Fibroblast of skin of abdomen (primary cell): ENCODE measurements at places on chromosomes 2 and 18.

DNA sequence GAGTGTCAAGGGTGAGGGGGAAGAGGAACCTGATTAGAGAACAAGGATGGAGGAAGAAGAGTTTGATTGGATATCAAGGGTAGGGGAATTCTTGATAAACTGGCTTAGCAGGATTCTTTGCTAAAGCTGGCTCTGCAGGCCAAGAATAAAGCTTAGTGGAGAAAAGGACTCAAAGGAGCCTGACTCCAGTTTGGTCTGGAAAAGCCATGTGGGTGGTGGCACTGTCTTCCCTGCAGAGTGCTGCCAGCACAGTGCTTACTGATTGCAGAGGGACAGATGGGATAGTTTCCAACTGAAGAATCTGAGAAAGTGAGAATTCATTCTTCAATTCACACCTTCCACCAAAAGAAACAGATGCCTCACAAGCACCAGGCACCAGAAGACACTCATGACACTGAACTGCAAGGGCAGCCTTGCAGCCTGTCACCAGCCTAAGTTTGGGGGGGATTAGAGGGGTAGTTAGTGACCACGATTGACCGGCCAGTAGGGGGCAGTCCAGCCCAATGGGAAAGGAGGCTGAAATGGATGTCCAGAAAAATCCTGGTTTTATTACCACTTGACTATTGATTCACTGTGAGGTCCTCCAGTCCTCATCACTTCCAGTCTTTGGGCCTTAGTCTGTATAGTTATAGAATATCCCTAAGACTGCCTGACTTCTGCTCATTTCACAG is 334.5 kb downstream of the SMAD2 start:
- DNase-seq: no peak

DNA sequence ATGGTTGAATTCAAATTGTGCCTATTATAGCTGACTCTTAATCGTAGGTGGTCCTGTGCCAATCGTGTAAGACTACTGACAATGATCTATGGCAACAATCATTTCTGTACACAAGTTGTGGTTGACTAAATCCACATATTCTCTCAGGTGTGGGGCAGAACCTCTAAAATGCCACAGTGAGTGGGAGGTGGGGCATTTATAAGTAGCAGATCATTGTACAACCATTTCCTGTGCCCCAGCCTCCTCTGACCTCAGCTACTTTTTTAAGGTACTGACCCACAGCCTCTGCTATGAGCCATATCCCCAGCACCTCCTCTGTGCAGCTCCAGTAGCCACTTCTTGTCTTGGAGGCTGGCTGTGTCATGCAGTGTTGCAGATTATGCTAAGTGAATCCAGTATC is 48.6 kb upstream of the RAPH1 start:
- peak; percentile 63 for DNase-seq

- DNase-seq: peak; percentile 35
Observed at GRCh38 chr2:119873350-119874315, 113.9 kb downstream of the PTPN4 start.

DNA sequence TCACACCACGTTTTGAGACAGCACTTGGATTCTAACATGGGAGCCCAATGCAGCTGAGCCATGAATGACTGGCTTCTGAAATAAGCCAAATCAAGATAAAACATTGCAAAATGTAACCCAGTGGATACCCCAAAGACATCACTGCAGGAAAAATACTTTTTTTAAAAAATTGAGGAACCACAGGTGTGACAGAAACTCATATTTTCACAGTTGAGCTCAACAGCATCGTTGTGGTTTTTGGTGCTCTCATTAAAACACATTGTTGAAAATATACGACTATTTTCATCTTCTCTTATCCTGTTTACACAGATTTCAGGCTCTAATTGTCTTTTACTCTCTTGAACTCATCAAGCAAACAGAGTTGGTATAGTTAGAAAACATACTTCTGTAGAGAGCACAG is 429.3 kb upstream of the VRK2 start:
- no peak for DNase-seq

- DNase-seq: no peak
Observed at GRCh38 chr2:9556121-9556743, 602 bp upstream of the ADAM17 start.

DNA sequence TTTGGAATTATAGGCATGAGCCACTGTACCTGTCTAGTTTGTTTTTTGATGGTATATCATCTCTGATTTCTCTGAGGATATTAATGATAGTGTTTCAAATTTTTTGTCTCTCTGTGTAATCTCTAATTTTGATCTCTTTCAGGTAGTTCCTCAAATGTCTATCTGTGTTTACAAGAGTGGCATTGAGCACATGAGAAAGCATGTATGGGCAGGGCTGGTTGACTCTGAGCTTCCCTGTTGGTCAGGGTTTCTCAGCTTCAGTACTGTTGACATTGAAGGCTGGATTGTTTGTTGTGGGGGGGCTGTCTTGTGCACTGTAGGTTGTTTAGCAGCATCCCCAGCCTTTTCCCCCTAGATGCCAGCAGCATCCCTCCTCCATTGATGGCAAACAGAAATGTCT is 79.9 kb downstream of the TMEM247 start:
- no peak for DNase-seq

- DNase-seq: peak; percentile 29
Observed at GRCh38 chr2:41791523-41791922, 256.3 kb upstream of the PKDCC start.

DNA sequence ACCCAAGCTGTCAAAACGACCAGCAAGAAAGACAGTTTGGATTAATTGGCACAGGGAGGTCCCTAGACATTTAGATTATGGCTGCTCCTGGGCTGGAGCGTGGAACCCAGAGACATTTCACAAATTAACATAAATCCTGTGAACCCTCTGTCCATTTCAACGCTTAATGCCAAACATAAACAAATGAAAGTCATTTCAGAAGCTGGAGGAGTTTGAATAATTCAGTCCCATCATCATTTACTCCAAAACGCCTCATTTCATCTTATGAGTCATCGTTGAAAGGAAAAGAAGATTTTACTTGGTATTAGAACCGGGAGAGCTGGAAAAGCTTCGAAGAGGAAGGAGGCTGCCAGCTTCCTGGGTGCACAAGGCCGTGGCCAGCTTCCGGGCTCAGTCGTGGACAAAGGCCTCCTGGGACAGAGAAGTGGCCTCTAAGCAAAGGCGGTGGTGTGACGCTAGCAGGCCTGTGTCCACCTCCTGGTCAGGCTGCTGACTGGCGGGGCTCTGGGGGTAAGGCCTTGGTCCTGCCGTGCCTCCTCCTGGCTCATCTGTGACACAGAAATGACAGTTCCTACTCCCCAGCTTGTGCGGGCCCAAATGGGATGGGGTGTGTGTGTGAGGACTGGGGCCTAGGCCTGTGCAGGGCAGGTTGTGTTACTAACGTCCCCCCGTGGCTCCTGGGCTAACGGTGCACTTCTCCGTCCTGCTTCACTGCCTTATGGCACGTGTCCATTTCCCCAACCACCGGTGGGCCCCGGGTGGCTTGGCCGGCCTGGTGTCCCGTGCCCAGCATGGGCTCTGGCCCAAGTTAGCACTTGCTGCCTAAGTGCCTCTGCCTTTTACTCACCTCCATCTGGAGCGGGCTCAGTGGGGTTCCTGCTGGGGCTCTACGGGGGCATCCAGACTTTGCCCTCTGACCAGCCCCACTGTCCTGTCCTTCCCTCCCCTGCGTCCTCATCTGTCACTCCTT is 71.6 kb downstream of the RRM2 start:
- peak; percentile 48 for DNase-seq

DNA sequence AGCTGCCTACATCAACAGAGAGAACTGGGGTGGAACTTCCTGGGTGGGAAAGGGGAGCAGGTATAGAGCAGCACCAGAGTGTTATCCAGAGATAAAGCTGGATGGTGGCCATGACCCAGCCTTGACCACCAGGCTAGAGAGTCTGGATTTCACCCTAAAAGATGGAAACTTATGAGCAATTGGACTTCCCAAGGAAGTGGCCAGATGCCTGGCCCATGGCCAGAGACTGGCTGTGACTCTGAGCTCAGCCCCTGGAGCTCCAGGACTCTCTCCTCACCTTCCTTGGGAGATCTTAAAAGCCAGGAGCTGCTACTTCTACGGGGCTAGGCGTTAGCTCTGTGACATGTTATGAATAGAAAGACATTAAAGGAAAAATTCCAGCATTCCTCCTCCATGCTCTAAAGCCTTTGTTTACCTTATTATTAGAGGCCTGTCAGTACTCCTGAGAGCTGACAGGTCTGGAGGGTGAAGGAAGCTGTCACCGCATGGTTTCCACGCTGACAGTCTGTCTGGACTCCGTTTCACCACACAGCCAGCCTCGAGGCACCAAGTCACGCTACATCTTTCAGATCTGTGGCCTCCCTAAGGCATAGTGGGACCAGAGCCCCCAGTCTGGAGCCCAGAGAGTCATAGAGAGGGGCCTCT is 260.0 kb upstream of the SIX2 start:
- no peak for DNase-seq

GRCh38 chr18:78766651-78767533 is 212.7 kb upstream of the SALL3 start:
- no peak for DNase-seq

GRCh38 chr2:129915303-129915840 is 64.1 kb upstream of the RAB6C start:
- no peak for DNase-seq

GRCh38 chr2:217162533-217162932 is 302.7 kb upstream of the TNP1 start:
- DNase-seq: peak; percentile 96

DNA sequence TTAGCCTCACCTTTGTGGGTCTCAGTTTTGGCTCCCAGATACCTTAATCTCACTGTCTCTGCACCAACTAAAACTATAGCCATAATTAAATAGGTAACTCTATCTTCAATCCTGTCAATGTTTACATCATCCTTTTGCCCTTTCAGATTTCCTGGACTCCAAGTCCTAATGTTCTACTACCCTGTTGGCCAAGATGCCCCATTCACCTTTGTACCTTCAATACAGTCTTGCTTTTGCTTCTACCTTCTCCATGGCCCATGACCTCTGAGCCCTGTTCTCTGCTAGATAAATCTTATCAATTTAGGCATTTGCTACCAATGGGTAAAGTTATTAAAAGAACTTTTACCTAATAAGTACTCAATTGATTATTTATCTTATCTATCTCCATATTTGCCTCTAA is 635.5 kb downstream of the ARHGAP15 start:
- DNase-seq: no peak

DNA sequence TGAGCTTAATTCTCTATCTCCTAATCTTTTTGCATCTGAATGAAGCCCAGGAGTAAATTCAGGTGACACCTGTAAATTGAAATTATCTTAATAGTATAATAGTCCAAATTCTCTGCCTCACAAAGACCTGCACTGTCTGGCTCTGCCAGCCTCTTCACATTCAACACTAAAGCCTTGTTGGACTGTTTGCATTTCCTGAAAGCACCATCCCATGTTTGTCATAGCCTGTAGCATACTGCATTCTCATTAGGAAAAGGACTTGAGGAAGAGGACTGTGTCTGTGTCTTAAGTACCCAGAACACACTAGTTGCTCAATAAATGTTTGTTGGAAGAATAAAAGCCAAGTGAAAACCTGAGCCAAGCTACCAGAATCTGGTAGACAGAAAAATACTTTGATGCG is 42.9 kb upstream of the GRHL1 start:
- DNase-seq: no peak

DNA sequence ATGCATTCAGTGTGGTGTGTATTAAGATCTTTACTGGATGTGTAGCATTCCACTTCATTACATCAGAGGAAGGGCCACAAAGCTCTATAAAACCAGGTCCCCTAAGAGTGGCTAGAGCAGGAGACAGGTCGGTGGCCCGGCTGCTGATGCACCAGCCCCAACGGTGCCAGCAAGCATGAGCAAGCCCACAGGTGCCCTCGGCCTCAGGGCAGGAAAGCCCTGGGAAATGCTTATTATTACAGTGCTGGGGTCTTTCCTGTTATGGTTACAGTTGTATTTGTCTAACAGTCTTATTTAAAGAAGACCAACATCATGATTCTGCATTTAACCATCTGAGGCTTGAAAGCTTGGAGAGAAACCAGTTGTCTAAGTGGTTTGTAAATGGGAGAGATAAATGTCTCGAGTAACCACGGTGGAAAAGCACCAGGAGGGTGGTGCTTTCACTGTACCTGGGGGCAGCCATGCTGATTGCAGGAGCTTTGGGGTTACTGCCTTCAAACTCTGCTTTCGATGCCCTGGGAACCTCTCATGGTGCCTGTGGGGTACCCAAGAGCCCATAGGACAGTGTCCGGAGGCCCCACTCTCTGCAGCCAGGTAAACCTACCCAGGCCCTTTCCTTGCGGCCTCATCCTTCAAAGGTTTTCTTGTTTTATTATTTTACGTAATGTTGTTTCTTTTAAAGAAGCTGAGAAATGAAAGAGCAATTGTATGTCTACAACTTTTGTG is 133.1 kb downstream of the SH3RF3 start:
- DNase-seq: no peak

GRCh38 chr2:27308359-27308881 is at the start of gene UCN:
UCN (minus strand) TSS chr2:27308445; CDS start chr2:27307895, 550 bp downstream.
- DNase-seq: peak; percentile 29

GRCh38 chr2:233349005-233349998 is 5.0 kb upstream of the DGKD start:
- no peak for DNase-seq

- no peak for DNase-seq
Observed at GRCh38 chr2:31704561-31705212, 123.9 kb upstream of the SRD5A2 start.

- DNase-seq: peak; percentile 89
Observed at GRCh38 chr18:47418746-47419145, 167.3 kb upstream of the SKOR2 start.

DNA sequence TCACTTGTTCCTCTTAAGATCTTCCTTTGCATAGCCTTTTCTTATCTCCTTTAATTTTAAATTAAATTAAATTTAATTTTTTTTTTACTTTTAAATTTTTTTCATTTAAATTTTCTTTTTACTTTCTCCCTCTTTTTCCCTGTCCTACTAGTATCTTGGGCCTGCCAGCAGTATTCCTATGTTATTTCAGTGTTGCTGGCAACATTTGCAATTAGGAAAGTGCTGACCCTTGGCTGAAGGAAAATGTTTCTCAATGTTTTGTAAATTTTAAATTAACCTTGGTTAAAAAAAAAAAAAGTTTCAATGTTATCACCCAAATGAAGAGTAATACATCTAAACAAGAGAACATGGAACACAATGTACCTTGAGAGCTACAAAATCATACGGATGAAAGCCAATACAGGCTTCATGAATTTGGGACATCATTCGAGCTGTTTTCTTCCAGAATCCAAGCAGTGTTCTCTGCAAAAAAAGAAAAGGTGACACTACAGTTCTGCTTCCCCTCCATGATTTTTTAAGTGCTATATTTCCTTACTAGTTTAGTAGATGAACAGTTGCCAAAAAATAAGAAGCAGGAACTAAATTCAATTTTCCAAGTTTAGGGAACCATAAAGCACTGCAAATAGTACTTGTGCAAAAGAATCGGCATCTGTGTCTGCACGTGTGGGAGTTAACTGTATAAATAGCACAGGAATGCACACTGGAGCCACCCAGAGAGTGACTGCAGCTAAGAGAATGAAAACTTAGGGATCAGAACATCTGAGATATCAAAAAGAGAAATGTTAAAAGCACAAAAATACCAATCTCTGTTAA is 55.8 kb downstream of the ICA1L start:
- peak; percentile 25 for DNase-seq
